ENCODE measurements at places on chromosomes 4 and X.

DNA sequence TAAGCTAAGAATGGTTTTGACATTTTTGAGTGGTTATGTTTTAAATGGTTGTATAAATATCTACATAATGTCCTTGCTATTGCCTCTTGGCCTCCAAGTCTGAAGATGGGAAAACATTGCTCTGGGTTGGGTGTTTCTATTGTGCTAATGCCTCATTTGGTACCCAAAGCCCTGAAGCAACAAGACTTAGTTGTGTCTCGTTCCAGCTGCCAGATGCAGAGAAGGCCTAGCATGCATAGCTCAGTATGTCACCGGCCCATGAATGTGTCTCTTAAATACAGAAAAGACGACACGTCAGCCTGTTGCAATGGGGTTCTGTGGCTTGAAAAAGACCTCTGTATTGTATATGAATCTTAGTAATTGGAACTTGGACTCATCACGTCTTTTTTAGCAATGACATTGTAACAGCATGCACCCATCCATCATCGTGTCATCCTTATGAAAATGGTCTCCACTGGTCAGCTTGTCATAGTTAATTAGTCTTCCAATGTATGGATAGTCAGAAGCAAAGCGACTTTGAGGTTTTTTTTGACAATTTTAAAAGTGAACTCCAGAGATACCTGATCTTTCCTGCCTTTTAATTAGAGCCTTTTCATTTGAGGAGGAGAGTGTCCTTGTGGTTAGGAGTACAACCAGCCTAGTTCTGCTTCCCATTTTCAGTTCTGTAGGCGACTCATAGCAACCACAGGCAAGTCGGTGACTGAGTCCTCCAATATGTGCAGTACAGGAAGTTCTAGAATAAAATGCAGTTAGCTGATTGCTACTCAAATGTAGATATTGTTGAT is 126.4 kb upstream of the GATB start:
- DNase-seq = no peak

DNA sequence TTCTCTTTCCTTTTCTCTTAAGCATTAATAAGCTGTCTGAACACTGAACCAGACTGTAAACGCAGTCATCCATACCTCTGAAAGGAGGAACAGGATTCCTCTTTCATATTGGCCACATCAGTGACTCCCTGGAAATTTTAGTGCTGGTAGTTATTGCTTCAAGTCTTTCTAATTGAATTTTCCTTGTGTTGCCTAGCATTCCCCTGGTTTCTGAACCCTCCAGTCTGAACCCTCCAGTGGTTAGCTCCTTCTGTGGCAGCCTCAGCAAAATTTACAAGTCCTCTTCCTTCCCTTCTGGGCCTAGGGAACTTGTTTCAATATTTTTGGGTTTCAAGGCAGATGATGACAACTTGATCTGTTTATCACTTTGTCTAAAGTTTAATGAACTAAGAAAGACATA is 7.9 kb downstream of the SPARCL1 start:
- DNase-seq = no peak

GRCh38 chrX:10008483-10009056 is 41.4 kb downstream of the CLDN34 start:
- DNase-seq = no peak

DNA sequence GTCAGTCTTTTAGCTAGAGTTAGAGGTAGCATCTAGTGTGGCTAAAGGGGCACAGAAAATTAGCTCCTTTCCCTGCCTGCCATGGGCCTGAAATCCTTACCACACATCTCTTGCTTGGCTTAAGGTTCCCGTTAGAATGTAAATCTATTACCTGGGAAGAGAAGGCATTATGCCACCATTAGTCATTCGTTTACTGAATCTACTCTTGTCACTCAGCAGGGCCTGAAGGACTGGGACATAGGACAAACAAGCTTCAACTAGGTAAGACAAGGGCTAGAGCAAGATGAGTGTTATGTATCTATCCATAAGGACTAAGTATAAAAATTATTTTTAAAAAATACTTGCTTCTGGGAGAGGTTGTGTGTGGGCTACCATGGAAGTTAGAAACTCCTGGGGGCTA is 112.4 kb downstream of the CT47B1 start:
- DNase-seq = no peak

DNA sequence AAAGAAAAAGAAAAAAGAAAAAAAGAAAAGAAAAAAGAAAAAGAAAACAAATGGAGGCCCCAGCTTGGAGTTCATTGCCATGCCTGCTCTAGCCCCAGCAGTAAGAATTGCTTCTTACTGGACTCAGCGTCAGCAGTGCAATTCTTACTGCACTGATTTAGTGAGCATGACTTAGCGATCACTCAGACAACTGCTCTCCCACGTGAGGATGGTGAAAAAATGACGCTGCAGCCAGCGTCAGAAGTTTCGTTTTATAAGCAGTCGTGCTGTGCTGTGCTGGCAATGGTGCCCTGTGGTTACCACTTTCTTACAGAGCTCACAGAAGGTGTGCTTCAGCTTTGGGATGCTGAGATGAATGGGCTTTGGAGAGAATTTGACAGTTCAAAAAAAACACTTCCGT is 68.3 kb upstream of the DDX3X start:
- peak; percentile 31 for DNase-seq

DNA sequence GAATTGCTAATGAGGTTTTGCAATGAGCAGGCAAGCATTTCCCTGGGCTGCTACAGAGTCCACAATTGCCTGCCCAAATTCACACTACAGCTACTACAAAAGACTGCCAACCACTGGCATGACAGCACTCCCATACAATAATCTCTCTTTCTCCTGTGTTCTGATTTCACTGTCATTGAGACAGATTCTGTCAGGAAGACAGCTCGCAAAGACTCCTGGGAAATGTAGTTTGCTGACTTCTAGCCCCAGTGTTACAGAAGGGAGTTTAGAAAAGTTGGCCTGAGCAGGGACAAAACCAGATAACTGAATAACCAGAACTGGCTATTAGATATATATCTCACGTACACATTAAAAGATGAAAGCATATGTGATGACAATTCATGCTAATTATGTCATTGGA is 1231.3 kb upstream of the PRKX start:
- DNase-seq = no peak

DNA sequence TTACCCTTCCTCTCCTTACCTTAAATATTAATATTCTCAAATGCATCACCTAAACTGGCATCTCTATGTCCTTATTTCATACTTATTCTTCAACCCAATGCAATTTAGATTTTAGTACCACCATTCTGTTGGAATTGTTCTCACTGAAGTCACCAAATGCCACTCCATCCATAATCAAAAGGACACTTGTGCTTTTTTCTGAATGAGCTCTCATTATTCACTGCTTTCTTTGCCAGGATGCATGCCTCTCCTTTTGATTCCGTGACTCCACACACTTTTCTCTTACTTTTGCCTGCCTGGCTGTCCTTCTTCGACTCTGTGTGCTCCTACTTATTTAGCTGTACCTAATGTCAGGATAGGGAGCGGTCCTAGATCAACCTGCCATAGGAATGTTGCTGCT is 633.1 kb upstream of the BOD1L1 start:
- DNase-seq = no peak

DNA sequence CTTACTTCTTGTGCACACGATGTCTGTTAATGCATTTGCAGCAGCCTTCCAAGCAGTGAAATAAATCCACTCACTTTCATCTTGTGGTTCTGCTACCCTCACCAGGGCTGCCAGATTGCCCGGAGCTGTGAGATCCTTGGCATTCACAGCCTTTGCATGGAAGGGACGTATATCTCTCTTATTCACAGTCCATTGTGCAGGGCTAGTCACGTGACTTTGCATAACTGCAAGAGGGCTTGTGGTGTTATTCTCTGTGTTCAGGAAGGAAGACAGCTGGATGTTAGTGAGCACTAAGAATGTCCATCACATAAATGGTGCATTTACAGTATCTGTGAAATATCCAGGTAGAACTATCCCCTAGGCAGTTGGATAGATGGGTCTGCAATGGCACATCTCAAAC is 96.5 kb upstream of the BEND4 start:
- DNase-seq = no peak

GRCh38 chr4:150694438-150694837 is 112.5 kb downstream of the MAB21L2 start:
- no peak for DNase-seq

DNA sequence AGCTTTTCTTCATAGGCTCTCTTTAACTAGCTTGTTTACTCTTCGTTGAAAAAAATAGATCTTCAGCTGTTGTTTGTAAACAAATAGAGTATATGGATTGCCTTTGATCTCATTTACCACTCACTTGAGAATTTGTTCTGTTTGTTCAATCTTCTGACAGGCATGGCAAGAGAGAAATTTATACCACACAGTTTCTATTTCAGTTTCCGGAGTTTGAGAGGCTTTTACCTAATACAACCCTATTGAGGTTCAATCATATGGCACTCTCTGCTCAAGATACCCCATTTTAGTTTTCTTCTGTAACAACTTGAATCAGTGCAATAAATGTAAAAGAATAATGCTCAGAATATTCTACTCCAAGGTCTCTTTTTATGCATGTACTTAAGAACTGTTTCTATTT is 148.0 kb downstream of the EMCN start:
- DNase-seq = no peak

GRCh38 chr4:142181021-142181420 is 544.6 kb downstream of the IL15 start:
- no peak for DNase-seq

GRCh38 chrX:39773923-39774773 is 323.6 kb downstream of the BCOR start:
- no peak for DNase-seq

DNA sequence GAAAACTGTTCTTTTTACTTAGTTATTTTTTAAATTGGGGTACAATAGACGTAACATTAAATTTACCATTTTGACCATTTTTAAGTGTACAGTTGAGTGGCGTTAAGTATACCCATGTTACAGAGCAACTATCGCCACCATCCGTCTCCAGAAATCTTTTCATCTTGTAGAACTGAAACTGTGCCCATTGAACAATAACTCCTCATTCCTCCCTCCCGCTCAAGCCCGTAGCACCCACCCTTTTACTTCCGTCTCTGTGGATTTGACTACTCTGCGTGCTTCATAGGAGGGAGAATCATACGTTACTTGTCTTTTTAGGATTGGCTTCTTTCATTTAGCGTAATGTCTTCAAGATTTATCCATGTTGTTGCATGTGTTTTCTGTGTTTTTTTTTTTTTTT is 55.3 kb downstream of the TMEM131L start:
- DNase-seq = no peak

GRCh38 chr4:48047421-48047844 is 30.9 kb downstream of the NIPAL1 start:
- peak; percentile 80 for DNase-seq

DNA sequence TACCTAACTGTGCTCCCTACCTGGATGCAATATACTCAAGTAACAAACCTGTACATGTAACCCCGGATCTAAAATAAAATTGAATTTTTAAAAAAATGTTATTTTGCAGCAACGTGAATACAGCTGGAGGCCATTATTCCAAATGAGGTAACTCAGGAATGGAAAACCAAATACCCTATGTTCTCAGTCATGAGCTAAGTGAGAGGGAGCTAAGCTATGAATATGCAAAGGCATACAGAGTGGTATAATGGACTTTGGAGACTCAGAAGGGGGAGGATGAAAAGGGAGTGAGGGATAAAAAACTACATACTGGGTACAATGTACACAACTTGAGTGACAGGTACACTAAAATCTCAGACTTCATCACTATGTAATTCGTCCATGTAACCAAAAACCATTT is 78.6 kb downstream of the CENPC start:
- DNase-seq = no peak

- no peak for DNase-seq
Observed at GRCh38 chrX:41542135-41542534, 95.0 kb downstream of the NYX start.

DNA sequence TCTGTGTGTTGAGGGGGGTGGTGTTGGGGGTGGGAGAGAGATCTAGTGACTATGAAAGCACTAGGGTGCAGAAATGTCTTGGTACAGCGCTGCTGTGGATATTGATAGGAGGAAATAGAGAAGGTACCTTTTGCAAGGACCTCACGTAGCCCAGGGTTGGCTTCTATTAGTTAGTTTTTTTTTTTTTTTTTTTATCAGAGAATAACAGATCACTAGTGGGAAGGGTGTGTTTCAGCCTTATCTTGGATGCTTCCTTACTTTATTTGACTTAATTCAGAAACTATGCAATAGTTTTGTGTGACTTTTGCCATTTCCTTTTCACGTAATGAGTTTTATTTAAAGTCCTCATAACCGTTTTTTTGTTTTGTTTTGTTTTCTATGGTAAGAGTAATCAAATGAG is 16.4 kb upstream of the PGRMC2 start:
- no peak for DNase-seq

- DNase-seq = no peak
Observed at GRCh38 chr4:117134386-117134785, 49.0 kb upstream of the TRAM1L1 start.

DNA sequence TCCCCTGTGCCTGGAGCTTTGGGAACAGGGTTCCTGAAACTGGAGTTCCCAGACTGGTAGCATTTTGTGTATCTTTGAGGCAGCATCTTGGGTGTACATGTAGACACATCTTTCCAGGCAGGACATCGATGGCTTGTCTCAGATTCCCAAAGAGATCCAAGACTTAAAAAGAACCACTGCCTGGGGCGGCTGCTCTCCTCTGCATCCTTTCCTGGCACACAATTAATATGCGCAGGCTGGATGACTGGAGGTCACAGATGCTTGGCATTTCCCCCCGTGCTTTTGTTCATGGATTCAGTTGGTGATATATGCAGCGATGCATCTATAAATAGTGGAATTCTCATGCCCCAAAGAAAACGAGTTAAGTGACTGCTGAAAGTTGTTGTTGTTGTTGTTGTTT is 80.5 kb downstream of the CLDN34 start:
- no peak for DNase-seq

- DNase-seq = no peak
Observed at GRCh38 chrX:104929324-104929723, 291.2 kb downstream of the TEX13A start.

DNA sequence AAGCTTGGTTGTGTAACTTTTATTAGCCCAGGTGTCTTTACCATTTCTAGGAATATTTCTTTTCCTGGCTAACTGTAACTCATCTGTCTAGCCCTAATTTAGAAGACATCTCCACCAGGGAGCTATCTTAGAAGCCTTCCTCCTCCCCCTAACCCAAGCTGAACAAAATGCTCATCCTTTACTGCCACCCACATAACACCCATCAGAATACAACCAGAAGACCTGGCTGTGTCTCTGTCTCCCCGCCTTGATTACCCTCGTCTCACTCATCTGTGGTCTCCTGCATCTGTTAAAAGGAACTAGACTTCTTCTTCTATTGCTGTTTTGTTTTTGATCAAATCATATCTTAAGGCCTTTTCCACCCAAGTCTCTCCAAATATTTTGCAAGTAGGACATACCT is 4.8 kb upstream of the TMEM154 start:
- DNase-seq = no peak

- DNase-seq = no peak
Observed at GRCh38 chrX:4710618-4711433, 997.4 kb upstream of the PRKX start.

DNA sequence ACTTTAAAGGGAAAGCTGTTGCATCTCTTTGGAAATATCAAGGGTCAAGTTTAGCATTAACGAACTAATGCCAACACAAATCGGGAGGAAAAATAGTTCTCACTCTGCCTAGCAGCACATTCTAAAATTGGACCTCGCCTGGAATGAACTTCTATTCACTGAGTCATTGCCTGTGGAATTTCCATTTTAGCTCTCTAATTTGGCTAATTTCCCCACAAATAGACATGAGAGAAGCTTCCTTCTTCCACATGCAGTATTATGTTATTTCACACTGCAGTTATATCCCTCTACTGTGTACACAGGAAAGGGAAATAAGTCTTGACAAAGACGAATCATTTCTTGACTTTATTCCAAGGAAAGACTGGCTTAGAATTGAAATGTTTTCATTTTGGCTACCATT is 9.3 kb downstream of the ZXDA start:
- DNase-seq = no peak

- no peak for DNase-seq
Observed at GRCh38 chr4:89681219-89681618, 155.7 kb downstream of the SNCA start.

Measured in stimulated activated CD4-positive, alpha-beta T cell treated with anti-CD3 and anti-CD28 coated beads, Interleukin-12 subunit alpha, Interleukin-12 subunit beta, amount 100 ng/mL, for 24 hours (primary cell).